ENCODE measurements at places on chromosomes 7 and 10.

GRCh38 chr7:116802746-116803152 lies 59.6 kb upstream of the CAPZA2 start:
- DNase-seq = no peak

DNA sequence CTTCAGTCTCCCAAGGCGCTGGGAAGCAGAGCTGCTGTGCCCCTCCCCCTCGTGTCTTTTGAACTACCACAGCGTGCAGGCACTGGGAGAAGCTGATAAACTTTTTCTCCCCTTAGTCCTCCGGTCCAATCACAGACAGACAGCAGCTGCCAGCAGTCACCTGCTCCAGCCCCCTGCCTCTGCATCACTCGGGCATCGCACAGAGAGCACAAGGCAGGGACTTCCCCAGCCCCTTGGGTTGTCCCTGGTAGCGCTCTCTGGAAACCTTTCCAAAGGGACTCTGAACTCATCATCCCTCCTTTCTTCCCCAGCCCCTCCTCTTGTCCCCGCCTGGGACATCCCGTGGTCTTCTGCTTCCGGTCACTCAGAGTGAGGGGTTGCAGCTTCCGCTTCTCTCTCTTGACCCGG lies 1.4 kb upstream of the NEUROG3 start:
- no peak for DNase-seq

GRCh38 chr10:126921974-126922525 lies 16.8 kb downstream of the DOCK1 start:
- DNase-seq = no peak

GRCh38 chr10:35728341-35728740 lies 86.2 kb upstream of the FZD8 start:
- DNase-seq = no peak

DNA sequence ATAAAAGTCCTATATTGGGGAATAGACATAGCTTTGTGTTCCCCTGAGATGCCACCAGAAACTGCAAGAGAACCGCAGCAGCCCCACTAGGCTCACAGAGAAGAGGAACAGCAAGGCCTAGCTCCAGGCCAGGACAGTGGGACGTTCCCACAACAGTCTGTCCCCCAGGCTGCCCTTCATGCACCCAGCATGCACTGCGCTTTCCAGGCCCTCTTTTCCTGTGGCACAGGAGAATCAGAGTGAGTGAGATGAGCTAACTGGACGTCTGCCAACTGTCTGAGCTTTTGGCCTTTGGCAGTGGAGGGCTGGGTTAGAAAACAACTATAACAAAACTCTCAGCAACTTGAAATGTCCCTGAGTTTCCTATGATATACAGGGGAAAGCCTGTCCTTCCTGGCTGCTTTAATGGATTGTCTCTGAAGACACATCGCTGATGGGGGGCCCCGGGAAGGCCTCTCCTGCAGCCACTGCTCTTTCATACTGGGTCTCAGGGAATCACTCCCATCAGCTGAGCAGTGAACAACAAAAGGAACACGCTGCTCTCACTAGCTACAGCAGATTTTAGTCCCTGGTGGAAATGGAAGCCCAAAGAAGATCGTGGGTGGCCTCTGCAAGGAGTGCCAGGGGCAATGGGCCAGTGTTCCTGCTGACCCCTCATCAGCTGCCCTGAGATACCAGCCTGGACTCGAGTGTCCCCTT lies 53.5 kb downstream of the PODXL start:
- no peak for DNase-seq

DNA sequence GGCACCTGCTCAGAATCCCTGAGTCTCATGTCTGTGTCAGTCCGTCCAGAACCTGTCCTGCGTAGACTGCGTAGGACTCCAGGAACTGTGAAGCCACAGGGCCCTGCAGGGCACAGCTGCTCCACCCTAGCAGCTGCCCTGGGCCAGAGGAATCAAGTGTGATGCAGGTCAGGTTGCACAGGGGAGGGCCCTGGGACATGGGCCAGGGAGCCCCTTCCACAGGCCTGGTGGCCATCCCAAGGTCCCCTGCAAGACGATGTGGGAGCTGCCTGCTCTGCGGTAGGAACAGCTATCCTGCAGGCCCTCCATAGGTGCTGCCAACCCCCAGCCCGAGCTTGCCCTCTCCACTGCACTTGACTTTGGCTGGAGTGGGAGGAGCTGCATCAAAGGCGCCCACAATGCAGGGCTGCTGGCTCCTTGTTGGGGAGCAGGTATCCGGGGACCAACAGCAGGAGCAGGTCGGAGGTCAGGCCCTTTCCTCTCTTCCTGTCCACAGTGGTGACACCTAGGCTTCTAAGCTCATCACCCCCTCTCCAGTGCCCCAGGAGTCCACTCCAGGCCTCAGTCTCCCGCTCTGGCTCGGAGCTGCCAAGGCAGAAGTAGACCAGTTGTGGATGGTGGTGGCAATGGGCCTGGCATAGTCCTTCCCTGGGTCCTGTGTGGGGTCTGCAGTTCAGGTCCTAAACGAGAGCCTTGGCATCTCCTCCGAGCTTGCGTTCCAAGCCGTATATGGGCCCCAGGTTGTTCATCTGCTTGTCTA lies 149.1 kb downstream of the MAPK8 start:
- no peak for DNase-seq

GRCh38 chr10:68327889-68328786 lies 3.7 kb upstream of the HNRNPH3 start:
- no peak for DNase-seq

GRCh38 chr7:126485791-126486190 lies 767.0 kb downstream of the GRM8 start:
- no peak for DNase-seq

DNA sequence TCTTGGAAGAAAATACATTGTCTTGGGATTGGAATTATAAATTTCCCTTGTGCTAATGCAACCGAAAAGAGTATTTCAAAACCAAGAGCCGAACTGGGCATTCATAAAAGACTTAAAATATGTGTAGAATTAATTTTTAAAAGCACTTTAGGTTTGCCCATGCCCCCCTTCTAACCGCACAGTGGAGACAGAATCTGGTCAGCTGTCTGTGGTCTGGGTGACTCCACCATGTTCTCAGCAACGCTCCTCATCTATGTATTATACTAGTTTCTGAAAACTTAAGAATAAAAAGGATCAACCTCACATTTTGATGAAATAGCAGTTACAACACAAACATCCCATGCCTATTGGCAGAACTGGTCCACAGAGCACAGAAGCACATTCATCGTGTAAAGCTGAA lies 192.6 kb upstream of the C7orf33 start:
- no peak for DNase-seq

Measured in GM12878 (cell line).